B cell (primary cell): ENCODE measurements at places on chromosomes 11 and 22. TPM values are rescaled to one million over a fixed set of nuclear protein-coding genes. Genes with fewer than 3 reads are reported as not detected.

Gene CLCF1
- 27.8 and 29.1 TPM in 2 replicates for polyA plus RNA-seq

Gene DEUP1
- polyA plus RNA-seq, result not detected in 2 replicates

- no peak overlapping the region for H3K4me3 ChIP-seq
- H3K4me1 ChIP-seq, result no peaks in the 10 kb centered on the region
- H3K36me3 ChIP-seq, result peaks cover 13% of the 10 kb centered on the region
These were observed 8.6 kb downstream of the SNAP29 start for GRCh38 chr22:20867179-20868024.

- H3K27me3 ChIP-seq, result peaks cover 32% of the 10 kb centered on the region
- H3K36me3 ChIP-seq, result no peaks in the 10 kb centered on the region
- peak overlapping the region; percentile 91 for H3K27ac ChIP-seq
- peak overlapping the region; percentile 66 for H3K4me3 ChIP-seq
- H3K4me1 ChIP-seq, result peaks cover 43% of the 10 kb centered on the region
These were observed 638 bp upstream of the TENM4 start for GRCh38 chr11:79441461-79441875.

- no peak overlapping the region for H3K27ac ChIP-seq
- no peaks in the 10 kb centered on the region for H3K36me3 ChIP-seq
- H3K4me3 ChIP-seq, result no peak overlapping the region
- DNase-seq, result no peak
- H3K4me1 ChIP-seq, result no peaks in the 10 kb centered on the region
- H3K27me3 ChIP-seq, result peaks cover 7% of the 10 kb centered on the region
These were observed 125.2 kb upstream of the SPON1 start for GRCh38 chr11:13837286-13837685.

- no peak overlapping the region for H3K4me3 ChIP-seq
- no peak overlapping the region for H3K27ac ChIP-seq
- DNase-seq, result no peak
- no peaks in the 10 kb centered on the region for H3K27me3 ChIP-seq
- H3K4me1 ChIP-seq, result no peaks in the 10 kb centered on the region
- H3K36me3 ChIP-seq, result no peaks in the 10 kb centered on the region
These were observed 265.7 kb downstream of the JRKL start for GRCh38 chr11:96655474-96655873.

GRCh38 chr11:65576232-65576866 is 496 bp downstream of the EHBP1L1 start:
- peaks cover 30% of the 10 kb centered on the region for H3K36me3 ChIP-seq
- peak overlapping the region; percentile 92 for H3K27ac ChIP-seq
